ENCODE measurements at places on chromosomes 4 and X.

GRCh38 chr4:89868276-89868675 lies 26.4 kb upstream of the MMRN1 start:
- no peak for DNase-seq

- DNase-seq: no peak
These were observed 34.1 kb downstream of the HNRNPH2 start for GRCh38 chrX:101442085-101442484.

- no peak for DNase-seq
These were observed 62.9 kb upstream of the SMAD1 start for GRCh38 chr4:145418739-145419138.

DNA sequence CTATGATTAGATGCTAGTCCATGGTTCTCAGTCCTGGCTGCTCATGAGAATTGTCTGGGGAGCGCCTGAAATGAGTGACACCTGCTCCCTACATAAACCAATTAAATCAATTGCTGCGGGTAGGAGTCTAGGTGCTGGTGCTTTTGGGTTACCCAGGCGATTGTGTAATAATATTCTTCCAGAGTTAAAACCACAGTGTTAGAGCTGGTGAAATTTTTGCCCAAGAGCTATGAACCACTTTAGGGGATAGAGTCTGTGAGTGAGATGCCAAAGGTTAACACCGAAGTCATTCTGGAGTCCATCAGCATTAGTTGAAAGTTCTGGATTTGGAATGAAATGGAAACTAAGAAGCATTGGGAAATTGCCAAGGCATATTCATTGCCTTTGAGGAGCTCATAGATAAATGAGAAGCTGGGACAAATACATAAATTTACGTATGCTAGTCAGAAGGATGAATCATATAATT lies 15.3 kb downstream of the PDK3 start:
- DNase-seq: no peak
